Cerebellum (tissue), 4 donors: ENCODE measurements at places on chromosomes 5 and 9.

GRCh38 chr5:123681061-123681460 is 169.1 kb downstream of the CSNK1G3 start:
- DNase-seq, result no peak

DNA sequence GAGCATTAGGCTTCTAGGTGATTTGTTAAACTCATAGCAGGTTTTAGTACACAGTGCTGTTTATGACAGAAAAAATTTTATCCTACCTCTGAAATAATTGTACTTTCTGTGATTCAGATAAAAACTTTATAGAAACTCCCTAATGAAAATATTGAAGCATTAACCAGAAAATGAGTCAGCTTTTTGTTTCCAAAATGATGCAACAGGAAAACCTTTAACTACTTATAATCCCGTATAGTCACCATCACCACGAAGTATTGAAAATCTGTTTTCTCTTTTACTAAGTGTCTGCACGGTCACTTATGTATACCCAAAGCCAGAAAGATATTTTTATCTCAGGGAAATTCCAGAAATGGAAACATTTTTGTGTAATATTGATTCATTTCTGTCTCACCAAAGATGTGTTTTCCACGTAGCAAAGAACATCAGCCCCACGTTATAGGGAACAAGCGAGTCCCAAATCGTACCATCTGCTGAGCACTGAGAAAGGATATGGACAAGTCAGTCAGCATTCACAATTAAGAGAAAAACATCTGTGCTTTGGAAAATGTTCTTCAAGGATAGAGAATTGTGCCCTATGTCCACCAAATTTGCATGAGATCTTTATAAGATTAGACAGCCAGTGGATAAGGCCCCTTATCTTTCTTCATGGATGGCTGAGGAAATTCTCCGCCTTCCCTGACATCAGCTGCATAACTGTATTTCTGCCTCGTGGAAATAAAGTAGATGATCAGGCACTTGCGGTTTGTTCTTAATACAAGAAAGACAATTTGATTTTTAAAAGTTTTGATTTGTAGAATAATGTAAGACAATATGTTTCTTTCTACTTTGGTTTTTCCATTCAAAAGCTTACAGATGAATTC is 41.9 kb downstream of the TNFAIP8 start:
- no peak for DNase-seq

DNA sequence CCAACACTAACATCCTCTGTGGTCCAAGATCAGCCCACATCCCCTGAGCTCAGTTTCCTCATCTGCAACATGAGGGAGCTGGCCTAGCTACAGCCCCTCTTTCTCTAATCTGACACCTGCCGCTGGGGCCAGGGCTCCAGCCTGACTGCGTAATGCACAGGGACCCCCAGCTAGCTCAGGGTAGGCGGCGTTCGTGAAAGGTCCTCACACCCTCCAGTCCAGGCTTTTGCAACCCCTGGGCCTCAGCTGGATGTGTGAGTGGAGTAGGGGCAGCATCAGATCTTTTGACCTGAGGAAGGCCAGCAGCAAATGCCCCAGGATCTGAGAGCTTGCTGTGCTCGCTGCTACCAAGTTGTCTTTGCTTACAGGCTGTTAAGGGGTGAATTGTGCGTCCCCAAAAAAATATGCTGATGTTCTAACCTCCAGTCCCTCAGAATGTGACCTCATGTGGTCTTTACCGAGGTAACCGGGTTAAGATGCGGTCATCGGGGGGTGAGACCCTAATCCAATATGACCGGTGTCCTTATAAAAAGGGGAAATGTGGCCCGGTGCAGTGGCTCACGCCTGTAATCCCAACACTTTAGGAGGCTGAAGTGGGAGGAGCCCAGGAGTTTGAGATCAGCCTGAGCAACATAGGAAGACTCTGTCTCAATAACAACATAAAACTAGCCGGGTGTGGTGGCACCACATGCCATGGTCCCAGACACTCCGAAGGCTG is 47.8 kb downstream of the PLPP7 start:
- no peak for DNase-seq

GRCh38 chr9:117073071-117073470 is 341.8 kb downstream of the ASTN2 start:
- no peak for DNase-seq

DNA sequence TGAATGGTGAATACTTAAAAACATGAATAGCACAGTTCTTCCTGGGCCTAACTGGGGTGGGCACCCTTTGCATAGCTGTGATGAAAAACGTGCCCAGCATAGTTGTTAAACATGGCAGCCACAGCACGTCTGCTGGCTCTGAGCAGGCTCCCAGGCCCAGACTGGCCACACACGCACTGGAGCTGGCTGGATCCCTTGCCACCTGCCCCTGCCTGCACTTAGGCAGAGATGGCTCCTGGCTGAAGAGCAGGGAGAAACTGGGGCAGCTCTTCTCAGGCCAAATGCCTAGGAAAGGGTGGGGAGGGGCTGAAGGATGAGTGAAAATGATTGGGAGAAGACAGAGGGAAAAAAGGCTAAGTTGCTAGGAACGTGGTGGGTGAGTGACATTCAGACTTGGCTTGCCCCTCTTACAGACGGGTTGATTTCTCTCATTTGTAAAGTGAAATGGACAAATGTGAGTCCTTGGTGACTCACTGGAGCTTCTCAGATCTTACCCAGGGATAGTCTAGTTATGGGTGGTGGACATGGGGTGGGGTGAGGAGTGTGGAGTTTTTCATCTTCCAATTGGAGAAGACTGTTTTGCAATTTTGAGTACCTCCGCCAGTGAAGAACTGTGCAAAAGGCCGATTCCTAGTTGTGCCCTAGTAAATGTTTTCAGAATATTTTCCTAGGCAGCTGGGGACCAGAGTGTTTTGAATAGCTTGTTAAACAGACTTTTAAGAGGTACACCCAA is 42.4 kb downstream of the TRIO start:
- peak; percentile 70 for DNase-seq

DNA sequence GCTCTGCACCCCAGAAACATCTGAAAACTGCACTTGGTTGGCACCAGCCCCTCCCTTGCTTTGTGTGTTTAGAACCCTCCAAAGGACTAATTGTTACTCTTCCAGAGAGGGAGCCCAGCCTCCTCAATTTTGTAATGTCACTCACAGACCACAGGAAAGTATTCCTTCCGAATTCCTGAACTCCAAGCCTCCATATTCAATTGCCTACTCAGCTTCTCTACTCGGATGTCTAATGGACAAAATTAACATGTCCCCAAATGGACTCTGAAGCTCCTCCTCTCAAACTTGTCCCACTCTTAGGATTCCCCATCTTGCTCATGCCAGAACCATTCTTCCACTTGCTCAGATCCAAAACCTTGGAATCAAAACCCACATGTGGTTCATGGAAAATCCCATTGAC is 3.9 kb upstream of the TMEM171 start:
- no peak for DNase-seq

DNA sequence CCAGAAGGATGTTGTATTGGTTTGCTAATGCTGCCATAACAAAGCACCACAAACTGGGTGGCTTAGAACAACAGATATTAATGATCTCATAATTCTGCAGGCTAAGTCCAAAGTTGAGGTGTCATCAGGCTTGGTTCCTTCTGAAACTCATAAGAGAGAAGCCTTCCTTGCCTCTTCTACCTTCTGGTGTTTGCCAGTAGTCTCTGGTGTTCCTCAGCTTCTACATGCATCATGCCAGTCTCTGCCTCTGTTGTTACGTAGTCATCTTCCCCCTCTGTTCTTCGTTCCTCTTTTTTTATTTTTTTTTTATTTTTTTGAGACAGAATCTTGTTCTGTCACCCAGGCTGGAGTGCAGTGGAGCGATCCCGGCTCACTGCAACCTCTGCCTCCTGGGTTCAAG is 61.8 kb downstream of the LRRC70 start:
- no peak for DNase-seq

- no peak for DNase-seq
Observed at GRCh38 chr5:116454417-116454927, 120.2 kb downstream of the SEMA6A start.

GRCh38 chr5:13814301-13814700 is 130.2 kb downstream of the DNAH5 start:
- DNase-seq, result no peak

DNA sequence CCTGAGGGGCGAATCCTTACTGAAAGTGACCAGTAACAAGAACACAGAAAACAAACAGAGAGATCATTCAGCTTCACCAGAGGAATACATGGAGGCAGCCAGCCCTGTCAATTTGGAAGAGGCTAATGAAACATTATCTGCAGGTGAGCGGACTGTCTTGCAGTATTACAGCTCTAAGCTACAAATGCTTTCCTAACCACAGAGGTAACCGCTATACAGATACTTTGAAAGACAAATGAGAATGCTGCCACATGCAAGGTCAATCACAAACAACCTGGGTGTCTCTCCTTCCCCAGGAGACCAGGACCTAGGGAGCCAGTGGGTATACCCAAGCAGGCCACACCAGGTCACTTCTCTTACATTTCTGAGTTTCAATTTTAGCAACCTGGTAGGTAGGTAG is 30.2 kb downstream of the EFNA5 start:
- no peak for DNase-seq

GRCh38 chr5:104594850-104595249 is 1032.3 kb upstream of the NUDT12 start:
- no peak for DNase-seq

DNA sequence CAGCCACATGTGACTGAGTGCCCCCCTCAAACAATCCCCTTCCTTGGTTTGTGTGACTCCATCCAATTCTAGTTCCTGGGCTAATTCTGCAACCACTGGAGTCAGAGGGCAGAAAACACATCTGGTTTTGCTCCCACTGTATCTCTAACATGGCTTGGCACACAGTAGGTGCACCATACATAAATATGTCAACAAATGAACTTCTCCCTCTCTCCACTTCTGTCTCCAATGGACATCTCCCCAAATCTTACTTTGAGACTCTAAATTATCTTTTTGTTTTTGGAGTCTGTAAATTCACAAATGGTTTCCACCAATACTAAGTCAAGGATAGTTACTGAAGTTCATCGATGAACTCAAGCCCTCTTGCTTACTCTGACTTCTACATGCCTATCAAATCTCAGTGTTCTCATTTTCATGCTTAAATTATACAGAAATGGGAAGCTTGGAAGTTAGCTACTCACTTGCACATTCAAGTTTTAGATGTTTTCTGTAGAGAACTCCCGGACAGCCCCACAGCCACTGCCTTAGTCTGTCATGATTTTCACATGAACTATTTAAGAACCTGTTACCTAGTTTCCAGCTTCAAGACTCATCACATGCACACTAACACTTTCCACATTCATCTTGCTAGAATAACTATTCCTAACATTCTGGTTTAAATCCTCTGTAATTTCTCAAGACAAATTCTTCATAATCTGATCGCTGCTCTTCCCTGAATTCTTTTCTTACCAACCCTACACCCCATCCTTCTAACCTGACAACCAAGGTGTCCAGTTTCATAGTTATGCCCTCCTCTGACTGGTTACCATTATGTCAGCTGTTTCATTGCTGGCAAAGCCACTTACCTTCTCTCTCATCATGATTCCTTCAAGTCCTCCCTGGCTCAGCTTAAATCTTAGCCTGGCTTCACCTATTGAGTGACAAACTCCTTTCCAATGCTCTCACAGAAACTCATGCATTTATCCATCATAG is 6.0 kb downstream of the RPL37 start:
- DNase-seq, result no peak

DNA sequence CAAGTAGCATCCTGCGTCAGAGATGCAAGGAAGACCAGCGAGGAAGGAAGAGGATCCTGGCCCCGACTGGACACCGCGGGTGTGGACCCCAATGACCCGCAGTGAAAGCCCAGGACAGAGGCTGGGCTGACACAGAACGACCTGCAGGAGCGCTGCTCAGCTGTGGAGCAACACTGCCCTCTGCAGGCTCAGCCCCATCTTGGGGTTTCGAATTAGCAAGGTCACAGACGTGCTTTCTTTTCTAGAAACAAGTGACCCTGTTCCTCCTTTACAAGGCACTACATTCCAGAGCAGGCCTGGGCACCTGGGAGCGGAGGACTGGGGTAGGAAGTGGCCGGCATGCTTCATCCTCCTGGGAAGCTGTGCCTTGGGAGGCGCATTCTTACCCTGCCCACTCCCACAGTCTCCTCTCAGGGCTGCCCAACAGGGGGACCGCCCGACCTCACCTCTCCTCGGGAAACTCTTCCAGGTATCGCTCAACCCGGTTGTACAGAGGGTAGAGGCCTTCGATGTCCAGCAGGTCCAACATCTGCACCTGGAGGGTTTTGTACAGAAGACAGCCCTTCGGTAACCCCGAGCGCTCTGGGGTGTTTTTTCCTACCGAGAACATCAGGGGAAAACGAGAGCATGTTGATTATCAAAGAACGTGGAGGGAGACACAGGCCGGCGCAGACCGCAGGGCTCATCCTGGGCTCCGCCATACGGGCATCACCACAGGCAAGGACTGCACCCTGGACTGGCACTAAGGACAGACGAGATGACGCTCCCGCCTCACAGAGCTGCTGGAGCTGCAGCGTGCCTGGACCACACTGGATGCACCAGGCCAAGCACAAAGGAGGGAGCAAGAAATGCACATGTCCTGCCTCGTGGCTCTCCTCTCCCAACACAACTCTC is 35.0 kb downstream of the IPPK start:
- peak; percentile 54 for DNase-seq

- DNase-seq, result peak; percentile 54
Observed at GRCh38 chr9:34957492-34958410, at the start of gene PHF24. Gene PHF24, plus strand, starts transcription at chr9:34958285. Its CDS starts 13,014 bp downstream, at chr9:34971299.
